ENCODE measurements at places on chromosomes 2 and 18. TPM values are rescaled to one million over a fixed set of nuclear protein-coding genes. Genes with fewer than 3 reads are reported as not detected.

ALLC gene
- not detected for total RNA-seq

REG1B gene
- total RNA-seq = not detected

UBE2F gene
- 41.0 TPM for total RNA-seq

CUL3 gene
- total RNA-seq = 37.5 TPM

NYAP2 gene
- total RNA-seq = under 0.01 TPM

All from epithelial cell of alveolus of lung (primary cell).